NCI-H345 (cell line): ENCODE measurements at places on chromosomes 7 and 10.

GRCh38 chr7:88638583-88638982 is 120.9 kb upstream of the ZNF804B start:
- DNase-seq: no peak

GRCh38 chr10:93154531-93154930 is 80.8 kb downstream of the CYP26A1 start:
- no peak for DNase-seq

GRCh38 chr10:80197972-80198916 is 7.1 kb downstream of the ANXA11 start:
- no peak for DNase-seq

DNA sequence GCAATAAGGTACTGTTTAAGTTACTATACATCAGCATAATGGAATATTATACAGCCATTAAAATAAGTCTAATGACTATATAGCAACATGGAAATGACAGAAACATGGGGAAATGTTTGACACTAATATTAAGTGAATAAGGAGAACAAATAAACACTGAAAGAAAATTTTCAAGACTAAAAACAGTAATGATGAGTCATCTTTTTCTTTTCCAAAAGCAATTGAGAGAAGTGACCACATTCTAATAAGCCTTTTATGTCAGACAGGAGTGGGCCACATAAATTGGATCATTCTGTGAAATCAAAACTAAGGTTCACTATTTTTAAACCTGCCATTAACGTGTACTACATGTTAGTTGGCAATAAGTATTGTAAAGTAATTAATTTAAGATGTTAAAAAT is 187.5 kb downstream of the AHR start:
- no peak for DNase-seq

GRCh38 chr10:62880162-62880561 is 64.0 kb upstream of the EGR2 start:
- no peak for DNase-seq

DNA sequence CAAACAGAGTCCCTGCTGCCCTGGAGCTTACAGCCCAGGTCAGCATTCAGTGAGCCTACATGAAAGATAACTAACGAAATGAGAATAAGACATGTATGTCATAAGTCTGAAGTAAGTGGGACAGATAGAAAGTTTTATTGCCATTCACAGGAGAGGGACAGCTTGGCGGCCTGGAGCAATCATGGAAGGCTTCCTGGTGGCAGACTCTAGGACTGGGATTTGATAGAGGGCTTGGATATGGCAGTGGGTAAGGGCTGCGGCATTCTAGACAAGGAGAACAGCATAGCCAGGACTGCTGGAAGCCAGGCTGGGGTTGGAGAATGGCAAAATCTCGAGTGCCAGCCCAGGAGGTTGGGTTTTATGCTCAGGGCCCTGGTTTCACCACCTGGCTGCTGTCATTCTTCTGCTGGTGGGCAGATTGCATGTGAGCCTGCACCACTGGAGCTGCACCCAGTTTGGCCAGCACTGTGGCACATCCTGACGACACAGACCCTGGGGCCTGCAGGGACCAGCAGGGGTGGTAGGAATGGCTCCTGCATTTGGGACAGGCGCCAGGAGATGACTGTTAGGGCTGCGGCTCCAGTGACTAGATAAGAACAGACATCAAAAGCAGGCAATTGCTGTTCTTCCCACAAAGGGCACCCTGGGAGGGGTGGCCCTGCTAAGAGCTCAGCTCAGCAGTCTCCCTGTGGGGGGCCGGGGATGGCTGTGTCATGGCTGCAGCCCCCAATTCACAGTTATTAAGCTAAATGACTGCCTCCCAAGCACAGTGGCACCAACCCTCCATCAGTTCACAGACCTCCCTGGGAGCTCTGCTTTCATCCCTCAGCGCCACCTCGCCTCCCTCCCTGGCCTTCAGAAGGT is 161.1 kb downstream of the RPS24 start:
- peak; percentile 86 for DNase-seq
